NCI-H2081 treated with DMSO at 0.1 percent for 48 hours (cell line): ENCODE measurements at places on chromosomes 1 and 21.

DNA sequence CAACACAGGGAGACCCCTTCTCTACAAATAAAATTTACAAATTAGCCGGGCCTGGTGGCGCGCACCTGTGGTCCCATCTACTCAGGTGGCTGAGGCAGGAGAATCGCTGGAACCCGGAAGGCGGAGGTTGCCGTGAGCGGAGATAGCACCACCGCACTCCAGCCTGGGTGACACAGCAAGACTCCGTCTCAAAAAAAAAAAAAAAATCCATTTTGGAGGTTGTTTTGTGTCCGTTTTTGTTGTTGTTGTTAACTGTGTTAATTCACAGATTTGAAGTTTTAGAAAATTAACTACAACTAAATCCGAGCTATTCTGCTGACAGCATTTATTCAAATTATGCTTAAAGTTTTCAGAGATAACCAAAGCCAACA is 618 bp downstream of the CLCC1 start:
- no peak for DNase-seq

- no peak for DNase-seq
These were observed at the start of gene ETV3L for GRCh38 chr1:157099633-157100009. Gene ETV3L (minus strand): TSS chr1:157099808. CDS start chr1:157099523, 285 bp downstream.

DNA sequence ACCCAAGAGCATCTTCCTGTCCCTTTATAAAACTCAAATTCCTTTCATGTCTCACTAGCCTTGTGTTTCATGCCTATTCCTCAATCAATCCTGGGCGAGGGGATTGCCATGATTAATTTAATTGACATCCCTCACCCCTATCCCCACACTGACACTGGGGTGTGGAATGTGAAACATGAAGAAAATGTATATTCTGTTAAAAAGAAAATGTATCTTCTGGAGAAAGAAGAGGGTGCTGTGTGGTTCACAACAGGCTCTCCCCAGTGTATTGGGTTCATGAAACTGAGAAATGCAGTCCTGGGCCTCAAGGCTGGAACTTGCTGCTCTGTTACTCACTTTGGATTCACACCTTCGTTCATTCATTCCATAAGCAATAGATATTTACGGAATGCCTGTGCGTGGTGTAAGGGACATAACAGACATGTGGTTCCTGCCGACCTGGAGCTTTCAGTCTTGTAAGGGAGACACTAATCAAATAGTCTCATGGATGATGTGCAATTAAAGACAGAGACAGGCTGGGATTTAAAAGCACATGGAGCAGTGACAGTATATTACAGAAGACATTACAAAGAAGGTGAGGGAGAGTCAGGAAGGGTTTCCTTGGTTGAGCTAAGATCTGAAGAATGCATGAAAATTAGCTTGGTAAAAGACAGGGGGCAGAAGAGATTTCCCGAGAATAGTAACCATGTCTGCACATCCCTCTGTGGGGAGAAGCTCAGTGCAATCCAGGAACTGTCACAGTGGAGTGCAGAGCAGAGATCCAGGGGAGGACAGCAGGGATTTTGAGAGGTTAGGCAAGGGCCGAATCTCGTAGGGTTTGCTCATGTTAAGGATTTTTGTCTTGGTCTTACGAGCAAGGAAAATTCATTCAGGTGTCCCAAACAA is 32.1 kb downstream of the SERTAD4 start:
- DNase-seq, result no peak

GRCh38 chr1:100458661-100459357 is 79.1 kb upstream of the GPR88 start:
- DNase-seq, result no peak

DNA sequence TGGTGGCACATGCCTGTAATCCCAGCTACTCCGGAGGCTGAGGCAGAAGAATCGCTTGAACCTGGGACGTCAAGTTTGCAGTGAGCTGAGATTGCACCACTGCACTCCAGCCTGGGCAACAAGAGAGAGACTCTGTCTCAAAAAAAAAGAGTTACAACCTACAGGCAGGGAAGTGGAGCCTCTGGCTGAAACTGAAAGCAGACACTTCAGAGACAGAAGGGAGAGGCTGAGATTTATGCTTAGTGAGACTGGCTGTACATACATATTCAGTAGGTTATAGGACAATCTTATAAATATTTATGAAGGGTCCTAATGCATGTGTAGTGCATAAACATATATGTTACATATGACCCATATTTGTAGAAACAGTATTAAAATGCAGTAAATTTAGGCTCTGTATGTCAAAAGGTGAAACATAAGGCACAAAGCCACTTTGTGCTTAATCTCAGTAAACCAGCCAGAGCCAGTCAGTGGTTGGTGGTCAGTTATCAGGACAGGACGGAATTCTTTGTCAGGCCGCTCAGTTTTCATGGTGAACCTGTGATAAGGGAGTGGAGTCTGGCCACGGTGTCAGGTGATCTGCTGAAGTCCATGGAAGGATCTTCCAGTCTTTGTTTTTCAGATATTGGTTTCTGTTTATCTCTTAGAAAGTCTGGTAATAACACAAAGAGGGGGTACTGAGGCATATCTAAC is 13.7 kb downstream of the RHEX start:
- no peak for DNase-seq

DNA sequence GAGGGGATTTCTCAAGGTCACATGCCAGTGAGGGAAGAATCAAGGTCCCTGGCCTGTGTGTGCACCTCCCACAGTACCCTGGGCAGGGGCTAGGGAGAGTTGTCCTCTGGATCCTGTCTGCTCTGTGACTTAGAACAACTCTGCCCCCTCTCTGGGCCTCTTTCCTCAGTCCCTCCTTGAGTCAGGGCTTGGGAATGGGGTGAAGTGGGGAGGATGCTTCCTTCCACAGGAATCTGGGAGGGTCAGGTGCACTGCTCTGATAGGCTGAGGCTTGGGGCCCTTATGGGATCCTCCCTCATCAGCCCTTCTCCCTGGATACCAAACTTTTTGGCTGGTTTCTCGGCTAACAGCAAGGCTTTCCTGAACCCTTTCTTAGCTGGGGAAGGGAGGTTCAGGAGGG is 2.5 kb downstream of the TRNP1 start:
- DNase-seq, result no peak

DNA sequence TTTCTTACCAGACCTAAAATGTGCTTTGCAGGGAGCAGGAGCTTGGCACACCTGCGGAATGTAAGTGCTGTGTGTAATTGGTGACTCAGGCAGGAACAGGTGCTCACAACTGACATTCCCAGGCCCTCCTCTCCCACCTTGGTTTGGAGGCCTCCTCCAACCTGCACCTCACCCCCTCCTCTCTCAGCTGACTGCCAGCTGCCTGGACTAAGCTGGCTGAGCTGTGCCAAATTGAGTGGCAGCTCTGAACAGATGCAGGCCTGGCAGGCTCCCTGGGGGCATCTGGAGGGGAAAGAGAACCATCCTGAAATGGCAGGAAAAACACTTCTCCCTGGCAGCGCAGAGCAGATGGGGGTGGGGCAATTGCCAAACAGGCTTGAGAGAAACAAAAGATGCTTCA is 91.7 kb upstream of the PGBD5 start:
- DNase-seq, result peak; percentile 34

DNA sequence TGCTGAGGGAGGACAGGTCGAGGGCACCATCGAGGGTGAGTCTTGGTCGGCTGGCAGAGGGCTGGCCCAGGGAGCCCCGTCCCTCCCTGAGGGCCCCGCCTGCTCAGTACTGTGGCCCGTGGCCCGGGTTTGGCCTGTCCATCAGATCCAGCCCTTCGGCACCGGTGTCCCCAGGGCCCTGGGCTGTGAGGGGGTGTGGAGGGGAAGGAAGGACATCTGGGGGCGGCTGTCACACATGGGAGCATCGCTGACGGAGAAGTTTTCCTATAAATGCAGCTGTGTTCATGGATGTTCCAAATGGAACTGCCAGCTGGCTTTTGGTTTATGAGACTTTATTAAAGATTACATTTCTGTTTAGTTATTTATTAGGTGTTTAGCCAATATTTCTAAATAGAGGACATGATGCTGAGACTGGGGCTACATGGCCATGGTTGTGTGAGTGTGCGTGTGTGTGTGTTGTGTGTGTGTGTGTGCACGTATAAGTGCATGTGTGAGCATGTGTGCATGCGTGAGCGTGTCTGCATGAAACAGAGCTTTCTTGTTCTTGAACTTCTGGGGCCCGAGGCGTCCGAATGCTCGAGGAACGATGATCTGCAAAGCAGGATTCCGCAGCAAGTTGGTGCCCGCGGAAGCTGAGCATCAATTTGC is 54.3 kb downstream of the SLX9 start:
- no peak for DNase-seq

GRCh38 chr1:230707732-230708630 is 5.9 kb downstream of the AGT start:
- no peak for DNase-seq

GRCh38 chr1:57165546-57165945 is 199.7 kb upstream of the C8B start:
- DNase-seq, result no peak

- DNase-seq, result no peak
These were observed 7.7 kb downstream of the ZBTB17 start for GRCh38 chr1:15968172-15968571.

- no peak for DNase-seq
These were observed 32.3 kb upstream of the TARDBP start for GRCh38 chr1:10980094-10980577.

- DNase-seq, result no peak
These were observed 653.5 kb downstream of the PTPRU start for GRCh38 chr1:29889776-29890175.

GRCh38 chr1:165439330-165439729 is 5.6 kb downstream of the RXRG start:
- DNase-seq, result no peak

GRCh38 chr1:23625459-23625858 is 66.1 kb upstream of the RPL11 start:
- DNase-seq, result no peak

DNA sequence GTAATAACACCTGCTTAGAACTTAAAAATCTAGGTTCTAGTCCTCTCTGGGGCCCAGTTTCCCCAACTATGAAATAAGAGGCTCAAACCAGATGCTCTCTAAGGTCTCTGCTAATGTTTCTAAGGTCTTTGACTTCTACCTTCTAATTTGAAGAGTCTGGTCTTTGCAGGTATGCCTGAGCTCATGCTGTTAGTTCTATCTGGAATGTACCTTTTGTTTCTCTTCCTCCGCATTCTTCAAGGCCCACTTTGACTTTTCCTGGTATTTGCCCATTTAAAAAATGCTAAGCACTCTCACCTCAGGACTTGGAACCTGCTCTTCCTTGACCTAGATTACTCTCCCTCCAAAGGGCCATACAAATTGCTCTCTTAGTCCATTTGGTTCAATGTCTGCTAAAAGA is 13.5 kb downstream of the SLC35D1 start:
- DNase-seq, result no peak

GRCh38 chr1:171433451-171433850 is 51.9 kb upstream of the PRRC2C start:
- DNase-seq, result no peak

DNA sequence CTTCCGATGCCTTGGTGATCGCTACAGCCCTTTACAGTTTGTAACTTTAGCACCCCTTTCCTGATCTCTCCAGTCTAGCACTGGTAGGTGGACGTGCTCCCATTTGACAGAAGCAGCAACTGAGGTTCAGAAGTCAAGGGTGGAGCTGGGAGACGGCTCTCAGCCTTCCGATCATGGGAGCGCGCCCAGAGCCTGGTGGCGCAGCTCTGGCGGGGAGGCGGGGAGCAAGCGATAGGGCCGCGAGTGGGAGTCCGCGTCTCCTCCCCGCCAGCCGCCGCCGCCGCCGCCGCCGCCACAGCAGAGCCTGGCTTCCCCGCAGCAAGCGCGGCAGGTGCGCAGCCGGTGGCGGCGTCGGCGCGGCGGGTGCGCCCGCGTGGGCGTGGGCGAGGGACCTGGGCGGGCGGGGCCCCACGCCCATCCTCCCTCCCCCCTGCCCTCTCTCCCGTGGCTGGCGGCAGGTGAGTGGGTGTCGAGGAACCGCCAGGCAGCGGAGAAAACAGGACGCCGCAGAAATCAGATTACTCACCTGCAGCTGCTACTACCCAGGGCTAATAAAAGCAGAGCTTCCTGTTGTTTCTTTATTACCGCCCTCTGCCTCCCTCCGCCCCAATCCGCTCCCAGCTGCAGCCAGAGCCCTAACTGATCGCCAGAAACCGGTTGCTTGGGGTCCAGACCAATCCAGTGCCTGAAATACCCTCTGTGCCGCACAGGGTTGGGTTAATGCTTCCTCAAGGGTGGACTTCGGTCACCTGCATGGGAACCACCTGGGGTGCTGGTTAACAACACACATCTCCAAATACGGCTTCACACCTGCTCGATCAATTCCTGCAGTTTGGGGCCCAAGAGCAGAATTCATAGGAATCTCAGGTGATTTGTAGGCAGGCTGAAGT is 60.2 kb upstream of the ID3 start:
- DNase-seq, result peak; percentile 87

DNA sequence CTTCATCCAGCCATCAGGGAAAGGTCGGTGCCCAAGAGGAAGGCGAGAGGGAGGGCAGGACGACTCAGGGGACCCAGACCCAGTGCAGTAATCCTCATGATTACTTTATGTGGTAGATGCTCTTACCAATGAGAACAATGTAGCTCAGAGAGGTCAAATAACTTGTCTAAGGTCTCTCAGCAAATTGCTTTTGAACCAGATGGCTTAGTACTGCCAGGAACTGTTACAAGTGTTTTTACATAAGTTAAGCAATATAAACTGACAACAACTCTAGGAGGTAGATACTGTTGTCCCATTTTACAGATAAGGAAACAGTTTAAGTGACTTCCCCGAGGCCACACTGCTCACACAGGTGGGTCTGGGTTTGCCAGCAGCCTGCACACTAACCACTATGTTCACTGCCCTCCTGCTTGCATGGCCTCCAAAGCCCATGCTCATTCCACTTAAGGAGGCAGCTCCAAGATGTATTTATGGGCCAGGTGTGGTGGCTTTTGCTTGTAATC is 111.7 kb downstream of the LACTBL1 start:
- no peak for DNase-seq

GRCh38 chr1:94597701-94598100 is 56.1 kb upstream of the F3 start:
- DNase-seq, result no peak

DNA sequence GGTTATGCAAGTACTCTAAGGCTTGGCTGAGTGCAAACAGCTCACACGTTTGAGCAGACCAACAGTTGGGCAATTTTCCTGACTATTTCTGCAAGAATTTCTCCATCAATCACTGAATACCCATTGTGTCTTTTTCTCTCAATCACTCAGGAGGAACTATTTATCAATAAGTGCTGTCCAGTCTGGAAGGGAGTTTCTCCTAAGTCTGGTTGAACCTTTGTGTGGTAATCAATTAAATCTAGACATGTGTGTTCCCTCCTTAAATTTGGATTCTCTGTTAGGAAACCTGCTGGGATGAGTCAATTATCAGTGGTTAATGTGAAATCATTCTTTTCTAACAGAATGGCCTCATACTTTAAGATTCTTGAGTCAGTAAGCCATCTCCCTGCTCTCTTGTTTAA is 6.8 kb upstream of the AADACL3 start:
- no peak for DNase-seq

DNA sequence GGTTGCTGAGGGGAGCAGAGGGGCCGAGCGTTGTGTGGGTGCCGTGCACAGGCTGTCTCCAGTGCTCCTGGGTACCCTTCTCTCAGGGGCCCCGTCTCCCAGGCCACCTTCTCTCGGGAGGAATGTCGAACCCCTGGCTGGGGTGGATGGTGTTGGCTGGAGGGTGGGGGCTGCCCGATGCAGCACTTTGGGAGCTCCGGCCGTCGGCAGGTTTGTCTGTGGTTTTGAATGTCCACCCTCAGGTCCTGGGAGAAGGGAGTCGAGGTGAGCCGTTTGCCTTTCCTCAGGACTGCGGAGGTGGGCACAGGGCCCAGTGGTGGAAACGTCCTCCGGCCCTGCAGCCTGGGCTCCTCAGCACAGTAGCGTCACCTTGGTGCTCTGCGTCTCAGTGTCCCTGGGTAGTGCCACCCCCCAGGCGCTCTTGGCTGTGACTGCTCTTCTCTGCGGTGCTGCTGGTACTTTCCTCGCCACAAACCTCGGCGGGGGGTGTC is 14.5 kb downstream of the SLX9 start:
- DNase-seq, result no peak
